Skeletal muscle cell (primary cell): ENCODE measurements at places on chromosomes 11 and 22.

DNA sequence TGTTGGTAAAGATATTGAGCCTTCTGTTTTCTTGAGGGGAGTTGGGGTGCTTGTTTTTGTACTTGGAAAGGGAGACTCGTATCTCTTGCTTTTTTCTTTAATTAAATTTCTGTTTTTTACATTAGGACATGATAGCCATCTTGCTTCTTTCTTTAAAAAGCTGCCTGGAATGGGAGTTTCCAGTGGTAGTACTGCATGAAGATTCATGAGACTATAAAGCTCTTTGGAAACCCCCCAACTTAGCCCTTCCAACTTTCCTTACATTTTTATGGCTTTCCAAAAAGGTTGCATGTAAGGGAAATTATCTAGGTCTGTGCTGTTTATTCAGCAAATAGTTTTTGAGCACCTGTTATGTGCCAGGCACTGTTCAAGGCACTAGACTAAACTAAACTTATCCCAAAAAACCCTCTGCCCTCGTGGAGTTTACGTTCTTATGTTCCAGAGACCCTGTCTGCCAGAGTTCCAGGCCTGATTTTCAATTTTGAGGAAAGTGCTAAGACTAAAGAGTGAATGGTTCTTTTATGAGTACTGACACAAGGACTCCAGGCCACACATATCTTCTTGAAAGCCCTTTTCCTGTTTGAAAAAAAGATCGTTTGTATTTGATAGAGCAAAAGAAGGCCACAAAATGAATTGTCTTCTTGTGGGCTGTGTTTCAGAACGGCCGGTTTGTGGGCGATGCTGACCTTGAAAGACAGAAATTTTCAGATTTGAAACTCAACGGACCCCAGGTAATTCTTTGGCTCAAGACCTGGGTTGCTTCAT is 31.9 kb downstream of the CTNND1 start:
- DNase-seq, result no peak

DNA sequence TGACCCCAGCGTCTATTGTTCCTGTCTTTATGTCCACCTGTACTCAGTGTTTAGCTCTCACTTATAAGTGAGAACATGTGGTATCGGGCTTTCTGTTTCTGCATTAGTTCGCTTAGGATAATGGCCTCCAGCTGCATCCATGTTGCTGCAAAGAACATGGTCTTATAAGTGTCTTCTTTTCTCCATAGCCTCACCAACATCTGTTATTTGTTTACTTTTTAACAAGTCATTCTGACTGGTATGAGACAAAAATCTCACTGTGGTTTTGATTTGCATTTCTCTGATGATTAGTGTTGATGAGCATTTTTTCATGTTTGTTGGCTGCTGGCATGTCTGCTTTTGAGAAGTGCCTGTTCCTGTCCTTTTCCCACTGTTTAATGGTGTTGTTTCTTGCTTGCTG is 21.7 kb upstream of the SLN start:
- DNase-seq, result no peak

DNA sequence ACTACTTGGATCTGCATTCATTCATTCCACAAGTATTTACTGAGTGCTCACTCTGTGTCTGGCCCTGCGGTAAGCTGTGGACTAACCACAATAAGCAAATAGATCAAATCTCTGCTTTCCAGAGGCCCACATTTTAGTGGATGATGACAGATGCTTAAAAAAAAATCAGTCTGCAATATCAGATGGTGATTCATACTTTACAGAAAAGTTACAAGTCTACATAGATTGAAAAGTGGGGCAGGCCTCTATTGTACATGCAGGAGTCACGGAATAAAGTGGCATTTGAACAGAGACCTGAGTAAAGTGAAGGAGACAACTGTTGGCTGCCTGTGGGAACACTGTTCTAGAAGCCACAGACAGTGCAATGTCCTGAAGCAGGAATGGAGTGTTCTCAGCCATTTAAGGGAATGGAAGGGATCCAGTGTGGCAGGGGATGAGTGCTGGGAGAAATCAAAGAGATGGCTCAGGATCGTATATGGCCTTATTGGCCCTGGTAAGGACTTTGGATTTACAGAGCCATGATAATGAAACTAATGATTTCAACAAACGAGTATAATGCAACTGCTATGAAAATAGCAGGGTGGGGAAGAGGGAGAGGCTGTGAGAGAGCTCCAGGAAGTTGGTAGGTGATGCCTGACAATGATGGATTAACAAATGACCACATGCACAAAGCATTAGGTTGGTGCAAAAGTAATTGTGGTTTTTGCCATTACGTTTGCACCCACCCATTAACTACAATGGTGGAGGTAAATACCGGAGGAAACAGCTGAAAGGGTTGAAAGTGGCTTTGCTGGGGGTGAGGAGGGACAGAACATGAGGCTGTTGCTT is 31.1 kb downstream of the TMEM45B start:
- DNase-seq, result peak; percentile 83

- DNase-seq, result no peak
These were observed 250.7 kb upstream of the ARHGAP20 start for GRCh38 chr11:110962921-110963320.

GRCh38 chr11:116199182-116199581 is 573.6 kb downstream of the BUD13 start:
- DNase-seq, result no peak

DNA sequence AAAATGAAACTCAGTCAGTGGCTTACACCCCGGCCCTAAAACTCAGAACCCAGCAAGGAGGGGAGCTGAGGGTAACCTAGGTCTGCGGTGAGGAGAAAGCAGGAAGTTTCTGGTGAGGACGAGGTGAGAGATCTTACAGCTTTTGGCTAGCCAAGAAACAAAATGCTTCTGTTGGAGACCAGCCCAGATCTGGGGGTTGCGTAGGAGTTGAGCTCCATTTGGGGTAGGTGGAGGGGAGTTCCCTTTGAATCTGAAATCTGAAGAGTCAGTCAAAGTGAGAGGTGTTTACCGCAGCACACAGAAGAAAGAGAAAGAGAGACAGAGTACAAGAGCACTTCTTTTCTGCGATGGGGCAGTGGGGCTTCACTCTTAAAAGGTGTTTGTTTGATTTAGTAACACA is 29.6 kb downstream of the EHF start:
- peak; percentile 35 for DNase-seq

DNA sequence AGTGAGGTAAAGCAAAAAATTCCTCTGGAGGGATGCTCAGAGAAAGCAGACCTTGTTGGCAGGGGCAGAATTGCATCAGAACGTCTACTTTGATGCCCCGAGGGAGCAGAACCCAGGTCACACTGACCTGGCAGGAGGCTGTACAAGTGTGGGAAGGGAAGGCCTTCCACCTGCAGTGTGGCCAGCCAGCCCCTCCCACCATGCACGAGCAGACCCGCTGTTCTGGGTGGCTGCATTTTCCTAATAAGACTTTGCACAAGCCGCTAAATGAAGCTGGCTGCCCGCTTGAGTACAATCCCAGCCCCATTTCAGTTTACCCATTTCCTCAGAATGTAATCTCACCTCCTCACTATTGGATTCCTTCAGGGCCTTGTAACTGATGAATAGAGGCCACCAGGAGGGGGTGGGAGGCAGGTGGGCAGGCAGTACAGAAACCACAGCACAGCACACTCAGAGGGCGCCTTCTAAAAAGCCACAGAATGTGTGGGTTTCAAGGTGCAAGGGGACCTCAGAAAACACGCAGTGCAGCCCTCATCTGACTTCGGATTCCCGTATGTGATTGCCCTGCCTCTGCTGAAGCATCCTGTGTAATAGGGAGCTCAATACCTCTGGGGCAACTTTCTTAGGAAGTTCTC is 316.6 kb downstream of the OPCML start:
- no peak for DNase-seq

- no peak for DNase-seq
These were observed 704.3 kb downstream of the DLG2 start for GRCh38 chr11:84922836-84923235.

DNA sequence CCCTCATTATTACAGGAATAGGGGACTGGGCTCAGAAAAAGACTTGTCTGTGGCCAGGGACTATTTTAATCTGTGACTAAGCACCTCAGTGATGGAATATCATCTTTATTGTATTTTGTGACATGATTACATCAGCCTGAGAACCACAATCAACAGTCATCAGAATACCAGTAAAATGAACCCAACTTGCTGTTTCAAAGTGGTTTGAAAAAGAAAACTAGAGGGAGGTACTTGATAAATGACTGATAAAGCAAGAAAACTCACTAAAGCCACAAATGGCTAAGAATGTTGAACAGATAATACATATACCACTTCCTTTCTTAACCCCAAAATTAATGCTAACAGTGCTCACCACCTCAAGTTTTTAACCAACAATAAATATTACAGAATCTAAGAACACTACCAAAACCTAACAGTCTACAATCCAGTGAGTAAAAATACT is 155.7 kb downstream of the ATG16L2 start:
- peak; percentile 72 for DNase-seq
